ENCODE measurements at places on chromosomes 11 and 22. TPM values are rescaled to one million over a fixed set of nuclear protein-coding genes. Genes with fewer than 3 reads are reported as not detected.

The ST14 gene
- 0.51 TPM for total RNA-seq

The ESAM gene
- total RNA-seq, result 0.97 TPM

The ZBTB16 gene
- total RNA-seq, result 14.6 TPM

The GGT1 gene
- 25.7 TPM for total RNA-seq
